Activated CD4-positive, alpha-beta T cell treated with anti-CD3 and anti-CD28 coated beads, Interleukin-2, amount 50 U/mL, for 24 hours (primary cell): ENCODE measurements at places on chromosomes 2 and 18.

DNA sequence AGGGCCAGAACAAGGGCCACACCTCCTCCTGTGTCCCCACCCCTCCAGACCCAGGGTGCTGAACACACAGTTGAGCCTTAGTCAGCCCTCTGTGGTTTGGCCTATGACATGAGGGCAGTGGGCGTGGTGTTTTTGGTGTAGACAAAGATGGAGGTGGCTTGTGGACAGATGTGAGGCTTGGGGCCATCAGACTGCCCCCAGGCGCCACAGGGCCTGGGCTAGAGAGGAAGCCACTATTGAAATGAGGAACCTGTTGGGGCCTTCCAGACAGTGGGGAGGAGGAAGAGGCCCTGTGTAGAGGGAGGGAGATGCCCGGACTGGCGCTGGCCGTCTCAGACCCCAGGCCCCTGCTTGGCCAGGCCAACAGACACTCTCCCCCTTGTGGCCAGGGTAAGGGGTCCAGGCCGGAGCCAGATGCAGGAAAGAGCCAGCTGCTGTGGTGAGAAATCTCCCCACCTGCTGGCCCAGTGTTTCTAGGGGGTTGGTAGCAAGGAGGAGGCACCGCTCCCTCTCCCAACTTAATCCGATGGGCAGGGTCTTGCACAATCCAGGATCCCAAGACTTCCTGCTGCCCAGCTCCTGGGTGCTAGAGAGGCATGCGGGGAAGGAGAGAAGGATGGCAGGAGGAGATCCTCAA lies 53.8 kb downstream of the SMAD7 start:
- DNase-seq, result no peak

GRCh38 chr2:71074893-71075395 lies 6.5 kb downstream of the NAGK start:
- DNase-seq, result no peak

- DNase-seq, result no peak
Measured at GRCh38 chr2:176851200-176851888, 361.2 kb upstream of the HNRNPA3 start.

- DNase-seq, result no peak
Measured at GRCh38 chr2:5818961-5819600, 126.9 kb downstream of the SOX11 start.
